Testis (tissue), 5 donors: ENCODE measurements at places on chromosomes 1 and 21. TPM values are rescaled to one million over a fixed set of nuclear protein-coding genes. Genes with fewer than 3 reads are reported as not detected.

DNA sequence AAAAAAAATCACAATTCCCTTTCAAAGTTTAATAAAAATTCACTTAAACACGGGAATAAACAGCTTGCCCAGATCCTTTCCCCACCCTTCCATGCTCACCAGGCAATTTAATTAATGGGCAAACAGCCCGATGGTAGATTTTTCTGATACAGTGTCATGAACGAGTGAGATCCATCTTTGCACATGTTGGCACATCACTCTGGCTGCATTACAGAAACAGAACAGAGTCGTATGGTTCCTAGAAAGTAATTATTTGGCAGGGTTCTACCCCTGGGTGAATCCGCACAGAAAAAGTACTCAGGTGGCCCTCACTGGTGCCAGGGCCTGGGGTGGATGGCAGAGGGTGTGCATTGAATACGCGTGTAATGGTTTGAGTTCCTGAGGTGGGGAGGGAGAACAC is 24.6 kb upstream of the OVAAL start:
- no peak for DNase-seq

DNA sequence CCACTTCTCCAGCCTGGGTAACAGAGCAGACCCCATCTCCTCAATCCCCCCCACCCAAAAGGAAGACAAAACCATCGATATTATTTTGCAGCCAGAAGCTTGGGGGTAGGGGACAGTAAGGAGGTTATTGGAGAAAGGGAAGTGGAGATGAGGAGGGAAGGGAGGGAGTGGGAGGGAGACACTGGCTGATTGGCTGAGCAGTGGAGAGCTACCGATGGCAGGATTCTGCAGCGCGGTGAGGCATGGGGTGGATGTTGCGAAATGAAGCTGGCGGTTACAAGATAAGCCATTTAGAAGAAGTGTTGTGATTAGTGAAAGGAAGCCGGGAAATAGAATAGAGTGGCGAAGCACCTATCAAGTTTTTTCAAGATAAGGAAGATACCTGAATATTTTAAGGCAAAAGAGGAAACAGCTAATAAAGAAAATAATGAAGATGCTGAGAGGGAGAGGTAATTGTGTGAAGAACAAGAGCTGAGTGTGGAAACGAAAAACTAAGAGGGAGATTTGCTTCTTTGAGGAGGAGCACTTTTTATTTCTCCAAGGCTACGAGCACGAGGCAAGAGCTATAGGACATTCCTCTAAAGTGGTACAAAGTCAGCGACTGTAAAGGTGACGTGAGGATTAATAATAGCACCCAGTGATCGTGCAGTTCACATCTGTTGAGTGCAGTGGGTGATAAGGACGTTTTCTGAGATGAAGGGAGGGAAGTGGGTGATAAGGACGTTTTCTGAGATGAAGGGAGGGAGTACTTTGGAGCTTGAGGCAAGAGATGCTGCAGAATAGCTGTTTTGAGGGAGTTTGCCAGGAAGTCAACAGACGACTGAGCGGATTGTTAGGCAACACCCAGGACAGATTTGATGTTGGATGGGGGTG is 103.2 kb upstream of the KIF26B start:
- peak; percentile 30 for DNase-seq

- no peak for DNase-seq
Observed at GRCh38 chr1:233614743-233615521, 1.0 kb downstream of the KCNK1 start.

- DNase-seq, result no peak
Observed at GRCh38 chr1:51299981-51300670, 30.2 kb downstream of the TTC39A start.

DNA sequence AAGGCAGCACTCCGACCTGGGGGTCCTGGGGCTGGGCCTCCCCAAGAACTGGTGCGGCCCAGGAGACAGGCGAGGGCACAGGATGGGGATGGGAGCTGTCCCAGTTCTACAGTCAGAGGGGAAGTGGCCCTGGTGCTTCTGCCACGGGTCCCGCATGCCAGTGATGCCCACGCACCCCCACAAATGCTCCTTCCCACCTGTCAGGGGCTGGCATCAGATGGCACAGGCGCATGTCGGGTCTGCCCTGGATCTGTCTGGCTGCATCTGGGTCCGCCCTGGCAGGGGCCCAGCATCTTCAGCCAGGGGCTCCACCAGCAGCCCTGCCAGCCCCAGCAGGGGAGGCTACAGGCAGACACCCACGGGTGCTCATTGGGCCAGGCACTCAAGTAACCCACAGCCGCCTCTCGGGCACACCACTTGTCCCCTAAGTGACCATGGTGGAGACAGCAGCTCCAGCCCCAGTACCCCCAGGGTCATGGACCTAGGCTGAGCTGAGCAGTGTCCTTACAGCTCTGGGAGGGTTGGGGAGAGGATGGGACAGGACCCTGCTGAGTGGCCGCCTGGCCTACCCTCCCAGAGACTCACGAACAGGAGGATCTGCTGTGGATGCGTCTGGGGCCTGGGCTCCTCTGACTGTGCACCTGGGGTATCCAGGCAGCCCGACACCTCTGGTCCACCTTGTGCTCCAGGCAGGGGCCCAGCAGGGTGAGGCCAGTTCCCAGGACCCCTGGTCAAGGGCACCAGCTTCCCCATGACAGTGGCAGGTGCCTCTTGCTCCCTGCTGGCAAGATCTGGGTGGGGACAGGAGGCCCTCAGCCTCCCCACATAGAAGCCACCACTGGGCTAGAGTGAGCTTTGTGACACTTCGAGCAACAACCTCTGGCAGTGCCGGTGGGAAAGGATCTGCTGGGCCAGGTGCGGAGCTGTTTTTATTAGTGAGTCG is 5.4 kb downstream of the SMIM1 start:
- no peak for DNase-seq

DNA sequence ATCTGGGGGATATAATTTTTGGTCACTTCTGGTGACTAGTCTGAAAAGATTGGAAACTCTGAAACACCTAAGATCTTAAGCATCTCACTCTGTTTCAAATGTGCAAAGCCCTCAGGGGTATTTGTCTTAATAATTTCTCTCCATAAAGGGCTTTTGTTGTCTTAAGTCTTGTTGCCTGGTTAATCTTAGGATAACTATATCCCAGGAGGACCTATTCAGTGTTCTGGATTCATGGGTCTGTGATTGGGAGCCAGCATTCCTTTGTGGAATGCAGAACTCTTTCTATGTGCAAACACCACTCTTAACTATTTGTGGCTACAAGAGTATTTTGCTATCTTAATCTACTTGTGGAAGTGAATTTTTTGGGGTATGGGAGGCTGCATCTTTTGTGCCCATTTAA is 1573.0 kb upstream of the PRMT6 start:
- DNase-seq, result no peak

GRCh38 chr21:46503922-46504550 is 45.3 kb downstream of the DIP2A start:
- no peak for DNase-seq

DNA sequence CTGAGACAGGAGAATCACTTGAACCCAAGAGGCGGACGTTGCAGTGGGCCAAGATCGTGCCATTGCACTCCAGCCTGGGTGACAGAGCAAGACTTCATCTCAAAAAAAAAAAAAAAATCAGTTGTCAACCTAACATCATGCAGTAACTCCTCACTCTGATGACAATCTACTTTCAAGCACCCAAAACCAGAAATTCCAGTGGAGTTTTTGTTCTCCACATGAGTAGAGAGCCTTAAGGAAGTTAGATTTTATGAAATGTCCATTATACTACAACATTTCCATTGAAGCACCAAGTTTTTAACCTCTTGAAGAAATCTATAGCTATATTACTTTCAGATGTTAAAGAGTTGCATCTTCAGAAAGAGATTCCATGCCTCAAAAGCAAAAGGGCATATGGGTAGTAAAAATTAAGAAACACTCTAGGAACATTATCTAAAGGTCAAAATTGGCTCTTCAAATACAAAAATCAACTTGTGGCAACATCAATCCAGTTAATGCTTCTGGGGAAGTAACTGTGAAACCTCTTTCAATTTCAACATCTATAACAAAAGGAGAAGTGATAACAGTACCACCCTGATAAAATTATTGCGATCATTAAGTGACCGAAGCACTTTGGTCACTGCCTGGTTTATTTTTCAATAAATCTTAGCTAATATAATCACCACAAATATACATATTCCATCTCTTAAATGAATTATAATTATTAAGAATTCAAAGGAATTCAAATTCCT is 7.7 kb downstream of the LPGAT1 start:
- no peak for DNase-seq

DNA sequence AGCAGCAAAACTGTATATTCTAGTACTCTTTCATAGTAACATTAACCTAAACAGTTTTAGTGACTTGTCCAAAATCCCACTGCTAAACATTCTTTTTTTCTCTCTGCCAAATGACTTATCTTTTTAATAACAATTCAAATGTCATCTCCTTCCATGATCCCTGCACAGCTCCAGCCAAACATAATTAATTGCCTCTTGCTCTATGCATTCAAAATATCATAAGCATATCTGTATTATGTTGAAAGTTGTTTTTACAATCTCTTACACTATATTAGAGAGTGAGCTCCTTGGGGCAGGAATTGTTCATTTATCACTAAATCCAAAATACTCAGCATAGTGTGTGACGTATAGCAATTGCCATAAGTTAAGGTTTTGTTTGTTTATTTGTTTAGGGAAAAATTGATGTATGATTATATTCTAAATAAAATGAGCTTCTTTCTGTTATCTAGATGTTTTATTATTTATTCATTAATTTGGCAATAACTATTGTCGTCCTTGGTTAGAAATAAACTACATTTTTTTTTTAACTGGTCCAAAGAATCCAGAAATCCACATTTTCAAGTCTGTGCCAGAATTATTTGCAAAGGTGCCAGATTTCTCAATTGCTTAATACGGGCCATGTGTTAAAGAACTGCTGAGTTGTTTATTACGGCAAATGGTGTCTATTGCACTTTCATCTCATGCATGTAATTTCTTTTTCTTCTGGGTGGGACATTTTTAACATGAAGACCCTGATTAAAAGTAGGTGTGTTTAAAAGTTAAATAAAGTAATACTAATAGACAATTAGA is 577.2 kb upstream of the ZRANB2 start:
- DNase-seq, result no peak

DNA sequence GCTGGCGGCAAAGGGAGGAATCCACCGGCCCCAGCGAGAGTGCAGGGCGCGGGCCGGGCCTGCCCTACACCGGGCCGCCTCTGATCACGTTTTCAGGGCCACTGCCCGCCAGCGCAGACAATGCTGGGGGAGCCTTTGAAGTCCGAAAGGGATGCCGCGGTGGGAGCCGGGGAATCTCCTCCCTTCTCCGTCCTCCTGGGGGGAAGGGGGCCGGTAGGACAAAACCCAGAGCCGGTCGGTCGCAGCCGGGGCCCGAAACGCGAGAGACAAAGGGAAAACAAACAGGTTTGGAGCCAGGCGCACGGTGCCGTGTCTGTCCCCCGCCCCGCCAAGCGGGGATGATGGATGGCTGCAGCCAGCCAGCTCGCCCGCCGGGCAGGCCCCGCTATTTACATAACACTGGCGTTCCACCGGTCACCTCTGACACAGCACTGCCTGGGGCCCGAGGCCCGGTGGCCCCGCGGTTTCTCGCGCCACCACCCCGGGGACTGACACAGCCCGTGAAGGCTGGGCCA is 92.0 kb downstream of the CASZ1 start:
- DNase-seq, result no peak

- no peak for DNase-seq
Observed at GRCh38 chr1:47523835-47524215, 86.0 kb downstream of the FOXD2 start.

GRCh38 chr1:187817782-187818181 is 989.0 kb downstream of the PLA2G4A start:
- DNase-seq, result no peak

GRCh38 chr1:231719485-231720183 is 93.0 kb downstream of the DISC1 start:
- DNase-seq, result no peak

DNA sequence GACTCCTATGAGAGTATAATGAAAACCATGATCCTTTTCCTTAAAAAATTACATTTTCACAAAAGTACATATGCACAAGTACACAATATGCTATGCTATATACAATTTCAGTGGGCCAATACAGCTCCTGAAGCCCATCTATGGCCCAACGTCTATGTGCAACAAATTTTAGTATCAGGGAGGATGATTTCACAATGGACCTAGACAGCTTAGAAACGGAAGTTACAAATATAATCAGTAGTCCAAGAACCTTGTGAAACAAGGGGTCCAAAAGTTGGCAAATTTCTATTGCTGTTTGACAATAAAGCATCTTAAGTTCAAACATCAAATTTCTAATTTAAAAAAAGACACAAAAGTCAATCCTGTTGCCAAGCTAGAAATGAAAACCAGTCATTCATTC is 87.0 kb downstream of the DPYD start:
- DNase-seq, result no peak

DNA sequence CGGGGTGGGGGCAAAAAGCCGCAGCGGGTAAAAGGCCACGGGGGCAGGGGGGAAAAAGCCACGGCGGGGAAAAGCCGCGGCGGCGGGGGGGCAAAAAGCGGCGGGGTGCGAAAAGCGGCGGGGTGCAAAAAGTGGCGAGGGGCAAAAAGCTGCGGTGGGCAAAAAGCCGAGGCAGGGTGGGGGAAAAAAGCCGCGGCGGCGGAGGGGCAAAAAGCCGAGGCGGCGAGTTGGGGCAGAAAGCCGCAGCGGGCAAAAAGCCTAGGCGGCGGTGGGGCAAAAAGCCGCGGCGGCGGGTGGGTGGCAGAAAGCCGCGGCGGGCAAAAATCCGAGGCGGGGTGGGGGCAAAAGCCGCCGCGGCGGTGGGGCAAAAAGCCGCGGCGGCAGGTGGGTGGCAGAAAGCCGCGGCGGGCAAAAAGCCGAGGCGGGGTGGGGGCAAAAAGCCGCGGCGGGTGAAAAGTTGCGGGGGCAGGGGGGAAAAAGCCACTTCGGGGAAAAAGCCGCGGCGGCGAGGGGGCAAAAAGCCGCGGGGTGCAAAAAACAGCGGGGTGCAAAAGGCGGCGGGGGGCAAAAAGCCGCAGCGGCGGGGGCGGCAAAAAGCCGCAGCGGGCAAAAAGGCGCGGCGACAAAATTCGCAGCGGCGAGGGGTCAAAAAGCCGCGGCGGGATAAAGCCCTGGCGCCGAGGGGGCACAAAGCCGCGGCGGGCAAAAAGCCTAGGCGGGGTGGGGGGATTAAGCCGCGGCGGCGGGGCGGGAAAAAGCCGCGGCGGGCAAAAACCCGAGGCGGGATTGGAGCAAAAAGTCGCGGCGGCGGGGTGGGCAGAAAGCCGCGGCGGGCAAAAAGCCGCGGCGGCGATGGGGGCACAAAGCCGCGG is 3901.2 kb downstream of the SRGAP2C start:
- no peak for DNase-seq

- no peak for DNase-seq
Observed at GRCh38 chr1:234631721-234632125, 21.7 kb upstream of the IRF2BP2 start.

GRCh38 chr1:151606384-151606783 is 5.5 kb upstream of the SNX27 start:
- no peak for DNase-seq

- no peak for DNase-seq
Observed at GRCh38 chr1:232404981-232405731, 224.8 kb downstream of the SIPA1L2 start.

The RNF186 gene
- polyA plus RNA-seq, result not detected

The IGFN1 gene
- polyA plus RNA-seq, result 8.2 TPM

The KPRP gene
- not detected for polyA plus RNA-seq

The RNU1-1 gene
- polyA plus RNA-seq, result 18.9 TPM

The PRELP gene
- 26.5 TPM for polyA plus RNA-seq

The ZNF593 gene
- 22.8 TPM for polyA plus RNA-seq

The MTARC1 gene
- polyA plus RNA-seq, result 2.3 TPM

The MEF2D gene
- polyA plus RNA-seq, result 34.4 TPM
